ENCODE measurements at places on chromosomes 1 and 21.

DNA sequence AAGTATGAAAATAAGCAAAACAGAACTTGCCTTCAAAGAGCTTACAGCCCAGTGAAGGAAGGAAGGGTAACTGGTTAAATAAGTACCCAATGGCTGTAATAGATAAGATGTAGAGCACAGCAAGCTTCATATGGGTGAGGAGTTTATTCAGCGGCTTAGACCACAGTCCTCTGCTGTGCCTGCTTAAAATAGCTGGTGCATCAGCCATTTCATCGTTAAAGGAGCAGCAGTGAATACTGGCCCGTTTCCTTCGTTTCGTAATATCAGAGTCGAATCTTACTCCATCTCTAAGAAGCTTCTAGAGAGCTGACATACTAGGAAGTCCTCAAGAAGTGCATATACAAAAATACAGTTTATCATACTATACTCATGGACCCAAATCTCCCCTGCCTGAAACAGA lies 286.5 kb downstream of the NFIA start:
- DNase-seq: no peak

DNA sequence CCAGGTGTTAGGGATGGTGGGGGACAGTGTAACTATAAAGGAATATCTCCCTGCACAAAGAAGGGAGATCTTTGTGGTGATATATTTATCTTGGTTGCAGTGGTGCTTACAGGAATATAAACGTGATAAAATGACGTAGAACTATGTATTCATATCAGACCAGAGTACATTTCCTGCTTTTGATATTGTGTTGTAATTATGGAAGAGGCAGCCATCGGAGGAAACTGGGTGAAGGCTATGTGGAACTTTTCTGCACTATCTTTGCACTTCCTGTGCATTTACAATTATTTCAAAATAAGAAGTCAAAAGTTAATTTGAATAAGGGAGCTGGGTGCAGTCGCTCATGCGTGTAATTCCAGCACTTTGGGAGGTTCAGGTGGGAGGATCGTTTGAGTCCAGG lies 37.6 kb downstream of the NDUFS5 start:
- no peak for DNase-seq

DNA sequence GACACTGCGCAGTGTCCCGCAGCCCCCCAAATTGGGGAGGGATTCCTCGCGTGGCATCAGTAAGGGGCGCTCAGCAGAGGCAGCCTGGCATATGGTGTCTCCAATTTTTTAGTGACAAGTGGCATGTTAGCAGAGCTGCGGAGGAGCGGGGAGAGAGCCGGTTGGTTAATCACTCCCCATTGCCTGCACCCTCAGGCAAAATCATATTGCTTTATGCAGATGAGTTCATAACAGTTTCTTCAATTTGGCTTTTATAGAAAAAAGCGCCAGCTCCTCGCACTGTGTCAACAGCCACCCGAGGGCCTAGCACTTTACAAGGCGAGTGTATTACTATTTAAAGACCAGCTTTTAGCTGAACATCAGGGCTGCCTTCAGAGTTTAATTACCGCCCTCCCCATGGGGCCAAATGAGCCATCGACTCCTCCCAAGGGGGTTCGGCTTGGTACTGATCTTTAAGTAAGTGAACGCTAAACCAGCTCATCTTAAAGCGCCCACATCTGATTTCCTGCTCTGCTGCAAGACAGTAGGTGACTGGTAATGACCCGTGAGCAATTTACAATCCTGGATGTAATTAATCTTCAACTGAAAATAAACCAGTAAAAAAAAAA lies 298.9 kb downstream of the DSCAM start:
- no peak for DNase-seq

- DNase-seq: no peak
These were observed 27.3 kb downstream of the KIAA2013 start for GRCh38 chr1:11898831-11899467.

GRCh38 chr1:3551290-3551678 lies 60.0 kb downstream of the MEGF6 start:
- DNase-seq: no peak

DNA sequence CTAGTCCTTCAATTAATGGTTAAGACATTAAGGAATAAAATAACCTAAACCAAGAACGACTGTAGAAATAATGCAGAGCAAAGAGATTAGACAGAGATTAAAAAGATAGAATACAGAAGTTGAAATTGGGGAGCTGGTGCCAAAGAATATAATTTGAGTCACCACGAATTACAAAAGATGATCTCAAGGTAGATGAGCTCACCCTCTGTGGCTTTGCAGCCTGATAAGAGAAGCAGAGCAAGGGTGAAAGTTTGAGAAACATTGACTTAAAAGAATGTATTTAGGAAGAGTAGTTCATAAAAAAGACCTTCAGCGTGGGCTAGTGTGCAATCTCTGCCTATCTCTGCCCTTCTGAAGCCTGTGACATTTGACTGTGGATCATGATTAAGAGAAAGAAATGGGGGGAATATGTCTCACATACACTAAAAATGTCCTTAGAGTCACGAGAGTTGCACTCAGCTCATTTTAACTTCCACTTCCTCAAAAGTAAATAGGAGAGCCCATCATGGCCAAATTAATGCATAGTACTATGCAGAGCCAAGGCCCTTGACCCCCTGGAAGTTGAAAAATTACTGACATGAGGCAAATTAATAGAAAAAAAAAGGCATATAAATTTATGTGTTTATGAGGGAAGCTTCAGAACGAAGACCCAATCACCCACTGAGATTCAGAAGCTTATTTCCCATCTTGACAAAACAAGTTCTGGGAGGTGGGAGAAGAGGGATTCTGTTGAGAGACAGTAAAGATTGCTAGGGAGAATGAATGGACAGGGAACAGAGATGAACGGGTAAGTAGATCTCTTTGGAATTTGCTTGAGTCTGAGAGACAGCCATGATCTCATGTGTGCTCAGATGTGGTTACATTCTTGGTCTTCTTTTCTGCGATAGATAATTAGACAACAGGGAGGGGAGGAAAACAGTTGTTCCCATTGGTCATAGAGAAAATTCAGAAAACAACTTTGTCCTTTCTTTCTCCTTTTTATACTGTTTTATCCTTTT lies 395.4 kb upstream of the LRRC7 start:
- DNase-seq: no peak

DNA sequence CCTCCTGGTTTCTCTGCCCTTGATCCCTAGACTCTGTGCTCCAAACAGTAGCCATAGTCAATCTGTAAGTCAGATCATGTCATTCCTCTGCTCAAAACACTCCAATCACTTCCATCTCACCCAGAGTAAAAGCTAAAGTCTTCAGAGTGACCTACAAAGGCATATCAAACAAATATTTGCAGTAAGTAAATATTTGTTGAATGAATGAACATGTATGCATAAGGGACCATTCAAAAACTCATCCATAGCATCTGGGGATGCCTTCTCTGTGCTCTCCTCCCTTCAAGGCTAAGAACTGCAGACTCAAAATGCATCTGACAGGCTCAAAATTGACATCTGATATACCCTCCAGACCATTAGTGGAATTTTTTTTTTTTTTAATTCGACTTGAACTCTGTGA lies 18.1 kb upstream of the AK5 start:
- DNase-seq: no peak

DNA sequence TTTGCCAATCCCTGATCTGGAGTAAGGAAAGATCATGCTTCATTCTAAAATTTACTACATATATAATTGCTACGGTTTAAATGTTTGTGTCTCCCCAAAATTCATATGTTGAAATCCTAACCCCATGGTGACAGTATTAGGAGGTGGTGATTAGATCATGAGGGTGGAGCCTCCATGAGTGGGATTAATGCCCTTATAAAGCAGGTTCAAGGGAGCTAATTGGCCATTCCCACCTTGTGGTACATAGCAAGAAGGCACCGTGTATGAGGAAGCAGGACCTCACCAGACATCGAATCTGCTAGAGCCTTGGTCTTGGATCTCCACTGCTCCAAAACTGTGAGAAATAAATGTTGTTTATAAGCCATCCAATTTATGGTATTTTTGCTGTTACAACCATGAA lies 55.5 kb downstream of the GADD45A start:
- DNase-seq: no peak

- DNase-seq: no peak
These were observed 11.2 kb downstream of the CD84 start for GRCh38 chr1:160567858-160568682.

DNA sequence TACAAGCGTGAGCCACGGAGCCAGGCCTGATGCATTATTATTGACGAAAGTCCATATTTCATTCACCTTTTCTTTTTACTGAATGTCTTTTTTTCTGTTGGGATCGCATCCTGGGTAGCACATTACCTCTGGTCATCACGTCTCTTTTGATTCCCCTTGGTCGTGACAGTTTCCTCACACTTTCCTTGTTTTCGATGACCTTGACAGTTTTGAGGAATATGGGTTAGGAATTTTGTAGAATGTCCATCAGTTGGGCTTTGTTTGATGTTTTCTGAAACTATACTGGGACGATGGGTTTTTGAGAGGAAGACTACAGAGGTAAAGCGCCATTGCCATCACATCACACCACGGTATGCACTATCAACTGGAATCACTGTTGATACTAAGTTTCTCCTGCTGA lies 26.6 kb upstream of the GALNT2 start:
- DNase-seq: no peak

DNA sequence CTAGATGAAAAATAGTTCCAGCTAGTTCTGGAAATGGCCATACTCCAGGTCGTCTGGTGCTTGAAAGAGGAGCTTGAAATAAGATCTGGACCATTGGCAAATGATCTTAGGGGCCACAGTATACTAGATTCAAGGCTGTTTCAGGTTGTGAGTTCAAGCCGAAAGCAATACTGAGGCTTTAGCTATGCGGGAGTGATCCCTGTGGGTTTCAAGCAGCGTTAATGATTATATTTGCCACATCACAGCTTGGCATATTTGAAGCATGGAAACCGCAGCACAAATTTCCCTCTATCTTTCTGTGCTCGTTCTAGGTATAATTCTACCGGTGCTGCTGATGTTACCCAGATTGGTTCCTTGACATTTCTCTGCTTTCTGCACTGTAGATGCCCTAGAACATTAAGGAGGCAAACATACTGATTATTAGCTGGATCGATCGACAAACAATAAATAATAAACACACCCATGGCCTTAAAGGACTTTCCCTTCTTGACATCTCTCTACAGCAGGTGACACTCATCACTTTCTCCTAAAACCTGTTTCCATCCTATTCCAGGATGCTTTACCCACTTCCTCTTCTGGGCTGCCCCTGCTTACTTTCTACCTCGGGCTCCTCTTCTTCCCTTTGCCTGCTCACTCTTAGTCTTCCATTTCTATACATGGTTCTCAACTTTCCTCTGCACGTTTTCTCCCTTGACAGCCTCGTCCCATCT lies 40.6 kb upstream of the LYST start:
- DNase-seq: no peak

GRCh38 chr1:1014799-1015681 lies 1.7 kb downstream of the ISG15 start:
- no peak for DNase-seq

- no peak for DNase-seq
These were observed 134.8 kb downstream of the PBX1 start for GRCh38 chr1:164693564-164694359.

DNA sequence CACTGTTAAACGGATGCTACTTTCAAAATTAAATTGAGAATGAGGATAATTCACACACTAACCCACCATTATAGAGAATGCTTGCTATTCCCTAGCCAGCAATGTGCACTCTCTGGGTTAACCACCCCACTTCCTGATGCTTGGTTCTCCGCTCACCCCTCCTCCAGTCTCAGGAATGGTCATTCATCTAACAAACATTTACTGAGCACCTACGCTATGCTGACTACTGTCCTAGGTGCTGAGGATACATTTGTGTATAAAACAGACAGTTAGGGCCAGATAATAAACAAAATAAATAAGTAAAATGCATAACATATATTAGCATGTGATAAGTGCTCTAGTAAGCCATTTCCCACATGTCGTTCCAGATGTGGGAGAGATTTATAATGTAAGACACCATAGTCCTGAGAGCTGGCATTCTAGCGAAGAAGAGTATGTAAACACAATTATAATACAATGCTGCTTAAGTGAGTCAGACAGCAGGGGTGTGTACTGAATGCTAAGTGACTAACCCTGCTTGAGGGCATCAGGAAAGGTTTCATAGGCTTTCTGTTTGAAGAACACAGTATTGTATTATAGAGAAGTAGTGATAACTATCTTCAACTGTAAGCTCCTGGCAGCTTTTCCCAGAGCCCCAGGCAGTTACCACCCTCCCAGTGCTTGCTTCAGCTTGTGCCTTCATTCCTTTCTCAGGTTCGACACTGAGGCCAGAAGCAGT lies 126.7 kb upstream of the CACHD1 start:
- peak; percentile 65 for DNase-seq

- DNase-seq: no peak
These were observed 32.6 kb upstream of the CD46 start for GRCh38 chr1:207719234-207719633.

- DNase-seq: no peak
These were observed 28.6 kb downstream of the ZMYND12 start for GRCh38 chr1:42427240-42427639.

DNA sequence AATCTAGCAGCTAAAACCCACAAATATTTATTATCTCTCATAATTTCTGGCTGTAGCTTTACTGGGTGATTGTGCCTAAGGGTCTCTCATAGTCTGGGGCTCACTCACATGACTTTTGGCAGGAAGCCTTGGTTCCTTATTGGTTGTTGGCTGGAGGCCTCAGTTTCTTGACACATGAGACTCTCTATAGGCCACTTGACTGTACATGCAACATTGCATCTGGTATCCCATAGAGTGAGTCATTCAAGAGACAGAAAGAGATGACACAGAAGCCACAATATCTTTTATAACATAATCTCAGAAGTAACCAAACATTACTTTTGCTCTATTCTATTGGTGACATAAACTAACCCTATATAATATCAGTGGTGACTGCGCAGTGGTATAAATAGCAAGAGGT lies 128.5 kb upstream of the HNRNPU start:
- DNase-seq: no peak

DNA sequence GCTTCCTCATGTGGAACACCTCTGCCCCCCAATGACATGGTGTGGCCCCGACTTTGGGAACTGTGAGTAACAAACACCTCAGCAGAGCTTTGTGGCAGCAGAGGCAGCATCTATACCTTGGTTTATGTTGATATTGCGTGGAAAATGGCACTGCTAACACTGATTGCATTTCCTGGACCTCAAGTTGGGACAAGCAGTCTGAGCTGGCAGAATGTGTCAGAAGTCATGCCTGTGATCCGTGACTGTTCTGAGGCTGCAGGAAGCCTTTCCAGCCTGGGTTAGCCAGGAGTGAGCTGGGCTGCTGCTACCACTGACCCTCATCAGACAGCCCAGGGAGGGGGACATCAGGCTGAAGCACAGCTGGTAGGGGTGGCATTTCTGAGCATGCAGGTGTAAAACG lies 268.5 kb downstream of the KCNJ6 start:
- no peak for DNase-seq

DNA sequence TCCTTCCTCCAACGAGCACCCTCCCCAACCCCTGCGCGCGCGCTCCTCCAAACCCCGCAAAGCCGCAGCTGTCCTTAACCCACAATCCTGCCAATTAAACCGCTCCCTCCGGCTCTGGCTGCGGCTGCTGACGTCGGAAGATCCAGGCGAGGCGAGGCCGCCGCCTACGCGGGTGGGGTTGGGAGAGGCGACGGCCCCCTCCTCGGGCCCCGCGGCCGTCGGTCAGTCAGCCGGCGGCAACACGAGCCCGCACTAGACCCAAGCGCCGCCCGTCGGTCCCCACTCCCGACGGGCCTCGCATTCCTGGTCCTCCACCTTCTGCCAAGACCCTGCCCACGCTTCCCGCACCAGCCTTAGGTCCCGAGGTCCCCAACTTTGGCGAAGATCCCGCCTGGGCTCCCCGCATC lies 75.4 kb downstream of the VWA5B1 start:
- no peak for DNase-seq

Measured in H54 (cell line).